ENCODE measurements at places on chromosomes 2 and 18.

GRCh38 chr2:47006374-47007222 lies 91.0 kb upstream of the MCFD2 start:
- peak; percentile 35 for DNase-seq

- no peak for DNase-seq
Observed at GRCh38 chr2:29487967-29488555, 372.8 kb downstream of the CLIP4 start.

- DNase-seq, result no peak
Observed at GRCh38 chr2:61920548-61920947, 15.1 kb downstream of the COMMD1 start.

- no peak for DNase-seq
Observed at GRCh38 chr18:57585421-57585820, 1.1 kb downstream of the FECH start.

DNA sequence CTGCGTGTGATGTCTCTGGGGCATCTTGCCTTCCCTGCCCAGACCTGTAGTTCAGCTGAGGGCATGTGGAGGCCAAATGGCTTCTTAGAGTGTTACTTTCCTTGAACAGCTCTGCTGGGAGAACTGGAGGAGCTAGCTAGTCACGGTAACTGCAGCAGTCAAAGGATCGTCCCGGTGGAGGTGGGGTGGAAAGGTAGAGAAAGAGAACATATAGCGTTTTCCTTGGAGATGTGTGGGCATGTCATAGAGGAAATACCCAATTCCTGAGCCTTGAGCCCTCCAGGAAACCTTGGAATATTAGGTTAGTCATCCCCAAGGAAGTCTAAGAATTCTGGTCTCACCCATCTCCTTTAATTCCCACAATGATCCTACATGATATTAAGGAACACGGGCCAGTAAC lies 33.5 kb upstream of the IL37 start:
- DNase-seq, result no peak

- no peak for DNase-seq
Observed at GRCh38 chr2:36659872-36660312, 36.6 kb upstream of the VIT start.

DNA sequence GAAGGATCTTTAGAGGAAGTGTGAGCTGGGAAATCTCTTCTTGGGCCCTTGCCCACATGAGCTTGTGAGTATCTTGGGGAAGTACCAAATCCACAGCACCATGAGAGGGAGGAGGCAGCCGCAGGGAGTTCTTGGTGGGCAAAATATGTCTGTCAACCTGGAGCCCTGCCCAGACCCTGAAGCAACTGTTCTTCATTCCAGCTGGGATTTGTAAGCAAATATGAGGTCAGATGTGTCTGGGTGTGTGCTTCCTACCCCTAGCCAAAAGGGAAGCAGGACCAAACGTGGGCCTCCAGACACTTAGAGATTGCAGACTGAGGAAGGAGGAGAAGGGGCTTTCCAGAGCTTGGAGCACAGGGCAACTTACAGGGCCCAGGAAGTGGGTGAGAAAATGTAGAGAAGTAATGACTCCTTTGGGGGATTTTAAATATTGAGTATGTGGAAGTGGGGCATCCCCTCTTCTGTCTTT lies 41.9 kb downstream of the TMEM247 start:
- DNase-seq, result no peak

DNA sequence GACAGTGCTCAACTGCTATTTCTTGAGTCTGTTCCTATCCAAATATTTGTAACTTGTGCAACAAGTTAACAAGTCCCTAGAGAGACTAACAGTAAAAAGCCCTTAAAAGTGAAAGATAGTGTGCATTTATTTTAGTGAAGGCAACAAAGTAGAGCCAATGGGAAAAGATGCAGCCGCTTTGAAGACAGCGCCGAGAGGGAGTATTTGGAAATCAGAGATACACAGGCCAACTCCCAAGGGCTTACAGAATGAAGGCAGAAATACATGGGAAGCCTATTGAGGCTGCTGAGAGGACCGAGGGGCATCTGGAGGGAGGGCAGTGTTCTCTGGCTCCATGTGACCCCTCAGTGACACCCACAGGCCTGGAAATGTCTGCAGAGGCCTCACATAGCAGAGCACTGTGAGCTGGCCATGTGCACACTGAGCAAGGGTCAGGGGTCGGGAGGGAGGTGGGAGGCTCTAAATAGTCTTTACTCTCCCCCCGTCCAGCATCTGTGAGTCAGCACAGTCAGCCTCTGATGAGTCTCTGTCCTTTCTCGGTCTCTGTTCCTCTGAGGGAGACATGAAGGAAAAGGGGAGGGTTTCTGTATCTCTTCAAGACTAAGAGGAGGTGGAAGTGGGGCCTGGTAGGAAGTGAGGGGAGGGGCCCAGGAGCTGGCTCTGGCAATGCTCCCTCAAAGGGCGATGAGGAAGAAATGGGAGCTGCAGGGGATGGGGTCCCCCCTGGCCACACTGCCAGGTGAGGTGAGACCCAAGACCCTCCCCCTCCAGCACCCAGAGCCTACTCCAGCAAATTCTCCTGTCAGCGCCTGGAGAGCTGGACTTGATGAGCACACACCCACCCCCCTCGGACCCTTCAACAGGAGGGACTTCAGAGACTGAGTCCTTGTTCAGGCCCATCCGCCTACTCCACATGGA lies 133.6 kb downstream of the SP3 start:
- peak; percentile 20 for DNase-seq

DNA sequence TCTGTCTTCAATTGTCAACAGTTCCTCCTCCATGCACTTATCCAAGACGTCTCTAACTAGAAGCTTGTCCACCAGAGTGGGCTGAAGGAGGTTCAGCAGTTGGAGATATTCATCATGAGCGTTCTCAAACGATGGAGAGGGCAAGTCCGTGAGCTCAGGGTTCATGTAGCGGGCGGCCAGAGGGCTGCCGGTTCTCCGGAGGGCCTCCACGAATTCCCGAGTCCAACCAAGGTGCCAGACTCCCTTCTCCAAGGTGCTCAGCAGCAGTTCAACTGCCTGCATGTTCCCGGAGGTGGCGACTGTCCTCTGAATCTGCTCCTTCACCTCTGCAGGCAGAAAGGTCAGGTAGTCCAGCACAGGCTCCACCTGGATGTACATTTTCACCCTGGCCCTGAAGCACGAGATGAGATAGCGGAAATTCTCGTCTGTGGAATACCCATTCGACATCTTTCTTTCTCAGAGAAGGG lies 590 bp downstream of the IFIH1 start:
- no peak for DNase-seq

DNA sequence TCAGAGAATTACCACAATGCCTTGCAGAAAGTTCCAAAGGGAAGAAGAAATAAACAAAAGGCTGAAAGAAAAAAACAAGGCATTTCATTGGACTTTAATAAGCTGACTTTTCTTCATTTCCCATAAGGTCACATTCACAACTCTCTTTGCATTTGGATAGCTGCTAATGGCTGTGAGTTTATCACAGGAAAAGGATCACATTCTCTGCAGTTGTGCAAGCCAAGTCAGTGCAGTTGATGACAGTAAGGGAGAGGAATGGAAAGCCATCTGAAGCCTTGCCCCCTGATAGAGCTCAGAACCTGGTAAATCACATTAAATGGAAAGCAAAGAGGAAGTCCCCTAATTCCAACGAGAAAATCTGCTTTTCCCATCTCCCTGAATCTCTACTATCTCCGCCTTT lies 950.6 kb downstream of the CNTNAP5 start:
- DNase-seq, result no peak

DNA sequence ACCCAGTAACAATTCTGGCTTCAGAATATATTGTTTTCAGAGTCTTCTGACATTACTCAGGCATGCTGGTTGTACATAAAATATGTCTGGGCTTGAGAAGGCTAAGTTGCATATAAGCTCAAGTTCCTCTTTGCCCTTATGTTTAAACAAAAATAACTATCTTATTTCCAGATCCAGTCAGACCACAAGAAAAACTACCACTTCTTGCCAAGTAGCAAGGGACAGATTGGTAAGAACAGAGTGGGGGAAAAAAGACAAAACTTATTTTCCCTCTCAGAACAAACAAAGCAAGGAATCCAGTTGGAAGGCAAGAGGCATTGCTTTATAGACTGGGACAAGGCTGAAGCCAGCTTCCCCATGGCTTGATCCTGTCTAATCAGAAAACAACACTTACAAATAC lies 1036.7 kb upstream of the CELF4 start:
- no peak for DNase-seq

DNA sequence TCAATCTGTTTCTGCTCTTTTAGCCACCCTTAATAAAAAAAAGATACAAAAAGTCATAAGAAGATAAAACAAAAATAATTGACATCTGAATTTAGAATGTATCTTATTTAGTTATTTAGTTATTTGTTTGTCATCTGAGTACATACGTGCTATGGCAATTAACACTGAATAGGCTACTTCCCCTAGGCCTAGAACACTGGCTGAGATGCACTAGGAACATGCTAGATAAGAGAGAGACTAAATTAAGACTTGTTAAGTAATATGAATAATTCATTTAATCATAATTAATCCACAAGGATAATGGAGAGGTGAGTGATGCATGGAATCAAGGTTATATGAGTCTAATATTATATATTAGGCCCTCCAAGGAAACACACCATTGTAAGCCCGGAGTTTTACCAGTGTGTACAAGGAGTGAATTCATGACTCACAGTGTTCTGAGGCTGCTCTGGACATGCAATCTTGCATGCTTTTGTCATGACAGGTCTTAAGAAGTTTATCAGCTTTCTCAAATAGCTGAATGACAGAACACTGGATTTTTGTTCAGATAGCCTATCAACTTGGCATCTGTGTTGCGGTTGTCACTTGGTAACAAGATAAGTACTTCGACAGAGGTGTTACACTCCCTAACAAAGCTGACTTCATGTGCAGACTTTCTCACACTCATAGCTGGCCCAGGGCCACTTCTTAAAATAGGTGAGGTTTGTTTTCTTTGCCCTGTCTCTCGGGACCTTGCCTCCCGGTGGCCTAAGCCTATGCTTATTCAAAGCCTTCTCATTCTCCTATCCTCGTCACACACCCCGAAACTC lies 5.0 kb upstream of the SERPINB2 start:
- no peak for DNase-seq

DNA sequence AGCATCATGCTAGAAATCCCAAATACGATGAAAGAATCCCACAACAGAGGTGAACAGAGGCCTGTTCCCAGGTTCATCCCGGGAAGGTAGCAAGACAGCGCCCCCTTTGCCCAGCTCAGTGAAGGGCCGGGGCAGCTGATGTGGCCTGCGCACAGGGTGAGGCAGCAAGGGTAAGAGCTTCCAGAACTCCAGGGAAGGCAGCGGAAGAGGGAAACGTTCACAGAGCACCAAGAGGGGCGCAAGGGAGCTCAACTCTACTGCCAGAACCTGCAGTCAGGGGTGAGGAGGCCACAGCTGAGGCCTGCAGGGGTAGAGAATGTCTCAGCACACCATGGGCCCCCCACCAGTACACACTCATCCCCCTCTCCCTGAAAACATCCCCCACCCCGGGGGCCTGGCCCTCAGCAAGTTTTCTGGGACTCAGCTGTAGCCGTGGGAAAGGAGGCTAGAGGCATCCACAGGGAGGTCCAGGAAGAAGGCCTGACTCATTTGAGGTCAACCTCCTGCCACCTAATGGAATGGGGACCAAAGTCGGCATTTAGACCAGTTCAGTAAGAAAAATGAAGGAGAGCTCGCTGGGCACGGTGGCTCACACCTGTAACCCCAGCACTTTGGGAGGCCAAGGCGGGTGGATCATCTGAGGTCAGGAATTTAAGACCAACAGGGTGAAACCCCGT lies 95.6 kb upstream of the ASAP2 start:
- peak; percentile 81 for DNase-seq

GRCh38 chr18:6205706-6206105 lies 209.0 kb downstream of the L3MBTL4 start:
- no peak for DNase-seq

- no peak for DNase-seq
Observed at GRCh38 chr2:163044114-163044513, 205.5 kb upstream of the KCNH7 start.

DNA sequence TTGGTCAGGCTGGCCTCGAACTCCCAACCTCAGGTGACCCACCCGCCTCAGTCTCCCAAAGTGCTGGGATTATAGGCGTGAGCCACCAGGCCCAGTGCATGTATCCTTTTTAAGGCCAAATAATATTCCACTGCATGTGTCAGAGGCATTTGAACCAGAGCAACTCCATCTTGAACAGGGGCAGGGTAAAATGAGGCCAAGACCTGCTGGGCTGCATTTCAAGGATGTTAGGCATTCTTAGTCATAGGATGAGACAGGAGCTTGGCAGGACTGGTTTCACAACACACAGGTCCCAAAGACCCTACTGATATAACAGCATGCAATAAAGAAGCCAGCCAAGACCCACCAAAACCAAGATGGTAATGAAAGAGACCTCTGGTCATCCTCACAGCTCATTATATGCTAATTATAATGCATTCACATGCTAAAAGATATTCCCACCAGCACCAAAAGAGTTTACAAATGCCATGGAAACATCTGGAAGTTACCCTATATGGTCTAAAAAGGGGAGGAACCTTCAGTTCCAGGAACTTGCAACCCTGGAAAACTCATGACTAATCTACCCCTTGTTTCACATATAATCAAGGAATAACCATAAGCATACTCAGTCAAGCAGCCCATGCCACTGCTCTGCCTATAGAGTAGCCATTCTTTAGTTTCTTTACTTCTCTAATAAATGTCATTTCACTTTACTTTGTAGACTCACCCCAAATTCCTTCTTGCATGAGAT lies 204.6 kb downstream of the RAB3GAP1 start:
- no peak for DNase-seq

- DNase-seq, result no peak
Observed at GRCh38 chr2:138124521-138124920, 160.2 kb downstream of the HNMT start.
